Activated T-cell treated with anti-CD3 and anti-CD28 coated beads, Interleukin-2, amount 50 U/mL, for 24 hours (primary cell): ENCODE measurements at places on chromosomes 16 and 17.
A peak's percentile ranks its signal among the peaks of the same experiment; 100 is the strongest.

GRCh38 chr17:81561494-81561885 lies 9.3 kb upstream of the FAAP100 start:
- DNase-seq: no peak

DNA sequence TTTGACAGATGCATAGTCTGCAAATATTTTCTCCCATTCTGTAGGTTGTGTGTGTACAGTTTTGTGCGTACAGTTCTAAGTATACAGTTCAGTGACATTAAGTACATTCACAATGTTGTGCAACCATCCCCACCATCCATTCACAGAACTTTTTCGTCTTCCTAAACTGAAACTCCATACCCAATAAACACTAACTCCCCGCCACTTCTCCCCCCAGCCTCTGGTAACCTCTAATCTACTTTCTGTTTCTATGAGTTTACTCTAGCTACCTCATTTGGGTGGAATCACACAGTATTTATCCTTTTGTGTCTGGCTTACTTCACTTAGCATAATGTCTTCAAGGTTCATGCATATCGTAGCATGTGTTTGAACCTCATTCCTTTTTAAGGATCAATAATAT lies 14.3 kb downstream of the PIK3R5 start:
- no peak for DNase-seq

GRCh38 chr16:57041182-57042156 lies 50.9 kb upstream of the CPNE2 start:
- peak; percentile 85 for DNase-seq

DNA sequence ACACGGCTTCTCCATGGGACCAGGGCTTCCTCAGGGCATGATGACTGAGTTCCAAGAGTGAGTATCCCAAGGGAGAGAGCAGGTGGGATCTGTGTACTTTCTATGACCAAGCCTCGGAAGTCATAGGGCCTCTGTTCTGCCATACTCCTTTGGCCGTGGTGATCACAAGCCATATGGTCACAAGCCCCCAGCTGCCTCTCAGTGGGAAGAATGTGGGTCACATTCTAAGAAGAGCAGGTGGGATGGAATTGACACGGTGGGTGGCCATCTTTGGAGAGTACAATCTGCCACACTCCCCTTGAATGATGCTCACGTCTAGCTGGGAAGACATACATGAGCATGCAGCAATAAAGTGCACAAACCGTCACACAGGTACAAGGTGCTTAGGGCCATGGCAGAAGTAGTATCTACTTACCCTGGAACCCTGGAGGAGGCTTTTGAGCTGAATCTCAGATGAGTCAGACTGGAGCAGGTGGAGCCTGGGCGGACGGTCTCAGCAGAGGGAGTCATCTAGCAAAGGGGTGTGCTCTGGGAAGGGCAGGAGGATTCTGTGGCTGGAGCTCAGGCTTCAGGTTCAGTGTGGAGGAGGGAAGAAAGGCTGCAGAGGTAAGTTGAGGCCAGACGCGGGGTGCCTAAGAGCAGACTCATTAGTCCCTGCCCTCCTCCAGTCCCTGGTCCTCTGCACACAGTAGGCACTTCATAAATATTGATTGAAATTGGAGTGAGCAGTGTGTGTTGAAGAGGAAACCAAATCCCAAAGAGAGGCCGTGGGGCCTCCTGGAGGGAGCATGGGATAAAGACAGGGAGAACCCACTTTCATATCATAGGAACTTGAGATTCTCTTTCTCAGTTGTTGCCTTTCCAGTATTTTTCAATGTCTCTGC lies 26.6 kb downstream of the GOSR2 start:
- DNase-seq: no peak

DNA sequence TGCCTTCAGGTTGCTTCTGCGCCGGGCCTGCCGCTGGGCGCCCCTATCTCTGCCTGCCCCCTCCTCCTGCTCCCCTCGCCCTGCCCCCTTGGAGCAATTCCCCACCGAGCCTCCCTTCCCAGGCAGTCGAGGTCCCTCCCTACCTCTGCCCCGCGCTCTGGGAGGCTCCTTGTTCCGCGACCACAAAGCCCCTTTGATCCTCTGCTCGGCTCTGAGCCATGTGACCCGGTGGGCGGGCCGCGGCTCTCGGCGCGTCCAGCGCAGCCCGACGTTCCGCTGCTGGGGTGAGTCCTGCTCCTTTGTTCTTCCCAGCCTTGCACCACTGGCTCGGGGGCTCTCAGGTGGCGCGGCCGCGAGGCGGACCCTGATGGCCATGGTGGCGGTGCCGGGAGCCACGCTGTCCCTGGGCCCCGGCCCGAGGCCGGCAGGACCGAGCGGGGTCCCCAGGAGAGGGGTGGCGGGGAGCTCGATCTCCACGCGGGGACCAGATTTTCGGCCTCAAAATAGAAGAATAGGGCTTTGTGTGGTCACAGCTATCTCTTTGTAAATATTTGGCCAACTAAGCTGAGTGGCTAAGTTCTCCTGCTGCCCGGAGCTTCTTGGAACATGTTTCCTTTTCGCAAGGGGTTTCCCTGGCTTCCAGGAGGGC lies 310.6 kb downstream of the SEC14L1 start:
- peak; percentile 85 for DNase-seq

GRCh38 chr16:21964353-21964752 lies 11.2 kb downstream of the UQCRC2 start:
- no peak for DNase-seq

- no peak for DNase-seq
Observed at GRCh38 chr17:73758245-73758644, 114.0 kb upstream of the SDK2 start.

DNA sequence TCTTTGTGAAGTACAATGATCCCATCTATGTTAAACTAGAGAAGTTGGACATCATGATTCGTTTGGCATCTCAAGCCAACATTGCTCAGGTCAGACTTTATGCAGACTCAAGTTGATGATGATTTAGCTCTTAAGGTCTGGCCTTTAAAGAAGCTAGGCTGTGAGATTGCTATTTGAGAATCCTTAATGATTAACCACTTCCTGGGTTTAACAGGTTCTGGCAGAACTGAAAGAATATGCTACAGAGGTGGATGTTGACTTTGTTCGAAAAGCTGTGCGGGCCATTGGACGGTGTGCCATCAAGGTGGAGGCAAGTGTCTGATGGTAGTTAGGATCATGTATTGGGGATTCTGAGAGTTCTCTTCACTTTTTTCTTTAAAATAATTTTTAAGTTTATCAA lies 40.3 kb downstream of the AP2B1 start:
- DNase-seq: no peak

GRCh38 chr17:50688245-50688644 lies 19.5 kb downstream of the ANKRD40 start:
- DNase-seq: no peak

GRCh38 chr16:80526418-80527061 lies 14.3 kb upstream of the DYNLRB2 start:
- DNase-seq: peak; percentile 60

DNA sequence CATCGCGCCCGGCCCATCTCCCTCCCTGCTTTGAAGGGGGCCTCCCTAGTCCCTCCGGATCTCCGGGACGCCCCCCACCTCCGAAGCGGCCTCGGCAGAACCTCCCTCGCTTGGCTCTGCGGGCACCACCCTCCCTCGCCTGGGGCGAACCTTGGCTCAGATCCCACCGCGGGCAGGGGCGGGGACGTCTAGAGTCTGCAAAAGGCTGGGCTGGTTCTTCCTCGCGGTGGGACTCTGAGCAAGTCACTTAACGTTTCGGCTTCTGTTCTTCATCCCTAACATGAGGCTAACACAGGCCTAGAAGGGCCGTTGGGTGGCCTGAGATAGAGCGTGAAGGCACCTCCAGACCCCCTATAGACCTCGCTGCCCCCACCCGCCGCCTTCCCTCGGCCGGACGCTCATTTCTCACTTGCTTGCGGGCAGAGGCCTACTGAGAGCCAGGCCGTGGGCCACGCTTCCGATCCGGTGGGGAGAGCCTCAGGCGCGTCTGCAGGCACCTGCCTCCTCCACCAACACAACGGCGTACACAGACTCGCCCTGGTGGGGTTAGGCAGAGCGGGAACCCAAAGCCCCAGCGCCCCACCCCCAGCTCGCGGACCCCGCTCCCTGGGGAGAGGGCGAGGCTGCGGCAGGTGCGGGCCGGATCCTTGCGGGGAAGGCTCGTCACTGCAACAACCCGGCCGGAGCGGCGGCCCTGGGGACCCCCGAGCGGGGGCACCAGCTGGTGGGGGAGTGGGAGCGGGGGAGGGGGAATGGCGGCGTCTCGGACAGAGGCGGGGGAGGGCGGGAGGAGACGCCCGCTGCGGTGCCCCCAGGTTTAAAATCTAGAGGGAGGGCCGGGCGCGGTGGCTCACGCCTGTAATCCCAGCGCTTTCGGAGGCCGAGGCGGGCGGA lies 5.4 kb downstream of the MYO1C start:
- DNase-seq: peak; percentile 81

GRCh38 chr17:14724770-14725169 lies 423.9 kb downstream of the HS3ST3B1 start:
- no peak for DNase-seq

DNA sequence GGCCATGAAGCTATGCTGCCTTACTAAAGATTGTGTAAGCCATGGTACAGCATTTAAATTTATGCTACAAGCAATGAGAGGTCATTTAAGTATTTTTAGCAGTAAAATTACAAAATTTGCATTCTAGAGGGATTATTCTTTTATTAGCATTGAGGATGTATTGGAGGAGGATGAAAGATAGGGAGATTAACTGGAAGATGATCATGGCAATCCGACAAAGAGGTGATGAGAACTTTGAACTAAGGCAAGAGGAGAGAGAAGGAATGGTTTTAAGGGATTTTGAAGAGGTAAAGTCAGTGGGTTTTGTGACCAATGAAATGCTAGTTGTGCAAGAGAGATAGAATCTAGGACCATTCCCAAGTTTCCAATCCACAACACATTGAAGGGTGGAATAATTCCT lies 129.9 kb downstream of the SNX11 start:
- DNase-seq: no peak

- DNase-seq: no peak
Observed at GRCh38 chr16:19139436-19140091, 25.8 kb downstream of the ITPRIPL2 start.

- no peak for DNase-seq
Observed at GRCh38 chr17:70138291-70138865, 31.0 kb upstream of the KCNJ2 start.

- DNase-seq: peak; percentile 79
Observed at GRCh38 chr17:83199500-83200201, 120.2 kb downstream of the METRNL start.

GRCh38 chr17:49798738-49799137 lies 10.3 kb downstream of the KAT7 start:
- DNase-seq: no peak

GRCh38 chr17:39238311-39238972 lies 12.7 kb upstream of the STAC2 start:
- DNase-seq: peak; percentile 71

DNA sequence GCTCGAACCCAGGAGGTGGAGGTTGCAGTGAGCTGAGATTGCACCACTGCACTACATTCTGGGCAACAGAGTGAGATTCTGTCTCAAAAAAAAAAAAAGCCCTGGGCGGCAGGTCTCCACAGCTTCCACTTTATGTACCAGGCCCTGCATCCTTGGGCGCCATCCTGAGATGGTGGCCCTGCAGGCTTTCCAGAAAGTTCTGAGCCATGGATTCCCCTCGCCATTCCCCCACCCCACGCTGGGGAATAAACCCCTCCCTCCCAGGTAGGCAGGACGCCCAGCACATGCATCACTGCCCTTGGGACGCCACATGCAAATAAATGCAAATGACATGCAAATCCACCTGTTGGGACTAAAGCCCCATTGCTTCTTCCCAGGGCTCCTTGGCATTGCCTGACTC lies 13.8 kb upstream of the ZNF469 start:
- DNase-seq: no peak

- DNase-seq: no peak
Observed at GRCh38 chr16:75660321-75660720, 12.7 kb downstream of the TERF2IP start.

DNA sequence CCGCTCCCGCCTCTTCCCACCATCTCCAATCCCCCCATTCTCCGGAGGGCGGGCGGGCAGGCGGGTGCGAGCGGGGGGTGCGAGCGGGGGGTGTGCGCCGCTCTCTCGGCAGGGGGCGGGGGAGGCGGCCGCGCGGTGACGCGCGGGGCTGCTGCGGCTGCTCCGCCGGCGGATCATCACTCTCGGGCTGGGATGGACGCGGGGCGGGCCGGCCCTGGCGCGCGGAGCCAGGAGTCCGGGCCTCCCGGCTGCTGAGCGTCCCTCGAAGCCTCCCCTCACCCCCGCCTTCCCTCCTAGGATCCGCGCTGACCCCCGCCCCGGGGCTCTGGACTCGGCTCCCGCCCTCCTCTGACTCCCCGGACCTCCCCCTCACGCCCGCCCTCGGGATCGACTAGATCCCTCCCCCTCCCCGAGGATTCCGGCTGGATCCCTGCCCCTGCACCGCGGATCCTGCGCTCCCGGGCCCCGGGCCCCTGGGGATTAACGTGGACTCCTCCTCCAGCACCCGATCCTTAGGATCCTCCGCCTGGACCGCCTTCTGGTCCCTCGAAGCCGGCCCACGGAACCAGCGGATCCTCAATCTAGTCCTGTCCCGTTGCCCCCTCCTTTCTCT lies 946 bp upstream of the TMEM256 start:
- DNase-seq: no peak

- DNase-seq: no peak
Observed at GRCh38 chr16:48525201-48526057, 84.6 kb downstream of the N4BP1 start.

DNA sequence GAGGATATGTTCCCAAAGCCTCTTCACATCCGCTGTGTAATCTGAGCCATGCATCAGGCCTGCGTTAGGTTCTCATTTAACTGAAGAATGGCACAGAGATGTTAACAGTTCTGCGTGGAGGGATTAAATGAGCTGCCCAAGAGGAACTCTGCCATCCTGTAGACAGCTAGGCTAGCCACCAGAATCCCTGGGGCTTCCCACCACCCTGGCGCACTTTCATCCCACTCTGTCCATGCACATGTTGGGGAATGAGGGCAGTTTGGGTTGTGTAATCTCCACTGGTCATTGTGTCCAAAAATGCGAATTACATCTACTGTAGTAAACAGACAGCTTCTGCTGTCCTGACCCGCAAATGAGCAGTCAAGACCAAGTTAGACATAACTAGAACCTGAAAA lies 1.0 kb upstream of the GLG1 start:
- no peak for DNase-seq

- no peak for DNase-seq
Observed at GRCh38 chr17:15883617-15884111, 61.3 kb upstream of the ADORA2B start.

DNA sequence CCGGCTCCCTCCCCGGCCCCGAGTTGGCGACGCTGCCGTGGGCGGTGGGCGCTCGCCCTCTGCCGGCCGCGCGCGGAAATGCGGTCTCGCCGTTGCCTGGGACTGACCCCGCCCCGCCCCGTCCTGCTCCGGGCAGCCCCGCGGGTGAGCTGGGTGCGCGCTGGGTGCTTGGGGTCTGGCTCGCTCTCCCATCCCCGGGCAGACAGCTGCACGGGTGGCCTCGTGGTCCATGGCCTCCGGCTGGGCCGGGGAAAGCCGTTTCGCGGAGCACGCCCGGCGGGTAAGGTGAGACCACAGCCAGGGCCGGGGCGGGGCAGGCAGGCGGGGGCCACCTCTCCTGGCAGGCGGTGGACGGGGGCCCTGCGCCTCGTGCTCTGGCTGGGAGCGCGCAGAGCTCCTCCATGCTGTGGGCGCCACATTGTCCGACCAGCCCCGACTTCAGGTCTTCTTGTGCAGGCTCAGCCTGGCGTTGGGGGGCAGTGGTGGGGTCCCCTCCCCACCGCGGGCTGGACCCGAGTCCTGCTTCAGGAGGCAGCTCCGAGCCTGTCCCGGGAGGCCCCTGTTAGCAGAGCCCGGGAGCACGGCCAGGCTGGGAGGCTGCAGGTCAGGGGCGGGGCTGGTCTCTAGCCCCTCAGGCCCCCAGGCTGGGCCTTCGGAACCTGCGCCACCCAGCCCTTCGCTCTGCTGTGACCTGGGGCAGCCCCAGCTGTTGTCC lies 7.0 kb upstream of the C1QTNF8 start:
- peak; percentile 86 for DNase-seq
